ENCODE measurements at places on chromosomes 13 and 19.

- no peak overlapping the region for H3K27ac ChIP-seq
- DNase-seq, result no peak
- no peak overlapping the region for H3K4me3 ChIP-seq
Measured at GRCh38 chr19:40369797-40370196, 20.2 kb downstream of the HIPK4 start.

- no peaks in the 10 kb centered on the region for H3K27me3 ChIP-seq
- no peaks in the 10 kb centered on the region for H3K4me1 ChIP-seq
- DNase-seq, result no peak
- no peaks in the 10 kb centered on the region for H3K36me3 ChIP-seq
- H3K4me3 ChIP-seq, result no peak within 1 kb of the TSS
- no peak within 1 kb of the TSS for H3K27ac ChIP-seq
Measured at GRCh38 chr19:42594617-42595489, at the start of gene CEACAM8. CEACAM8 (minus strand) TSS chr19:42594924; CDS start chr19:42594828, 96 bp downstream.

- no peak overlapping the region for H3K4me3 ChIP-seq
- H3K27me3 ChIP-seq, result no peaks in the 10 kb centered on the region
- no peak for DNase-seq
- no peak overlapping the region for H3K27ac ChIP-seq
Measured at GRCh38 chr13:41203810-41204209, 9.4 kb upstream of the KBTBD7 start.

DNA sequence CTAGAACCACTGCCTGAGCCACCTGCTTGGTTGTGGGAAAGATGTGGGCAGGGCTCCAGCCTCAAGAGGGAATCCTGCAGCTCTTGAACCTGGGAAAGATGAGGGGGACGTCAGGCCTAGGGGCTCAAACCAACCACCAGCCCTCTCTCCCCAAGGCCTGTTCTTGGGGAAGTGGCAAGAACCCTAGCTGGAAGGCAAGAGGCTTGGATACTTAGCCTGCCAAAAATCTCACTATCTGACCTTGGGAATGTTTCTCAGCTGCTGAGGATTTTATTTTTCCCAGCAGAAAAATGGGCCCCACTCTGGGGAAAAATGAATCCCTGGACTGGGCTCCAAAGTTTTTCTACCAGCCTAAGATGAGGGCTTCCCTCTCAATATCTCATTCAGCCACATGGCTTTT is 4.6 kb downstream of the USHBP1 start:
- no peak for DNase-seq
- H3K27ac ChIP-seq, result no peak overlapping the region
- no peaks in the 10 kb centered on the region for H3K4me1 ChIP-seq
- H3K36me3 ChIP-seq, result no peaks in the 10 kb centered on the region
- H3K4me3 ChIP-seq, result no peak overlapping the region
- H3K27me3 ChIP-seq, result no peaks in the 10 kb centered on the region

GRCh38 chr19:18307271-18307681 is 15.6 kb downstream of the LSM4 start:
- H3K4me3 ChIP-seq, result no peak overlapping the region
- no peak overlapping the region for H3K27ac ChIP-seq
- no peak for DNase-seq
- H3K27me3 ChIP-seq, result no peaks in the 10 kb centered on the region
- peaks cover 2% of the 10 kb centered on the region for H3K36me3 ChIP-seq

DNA sequence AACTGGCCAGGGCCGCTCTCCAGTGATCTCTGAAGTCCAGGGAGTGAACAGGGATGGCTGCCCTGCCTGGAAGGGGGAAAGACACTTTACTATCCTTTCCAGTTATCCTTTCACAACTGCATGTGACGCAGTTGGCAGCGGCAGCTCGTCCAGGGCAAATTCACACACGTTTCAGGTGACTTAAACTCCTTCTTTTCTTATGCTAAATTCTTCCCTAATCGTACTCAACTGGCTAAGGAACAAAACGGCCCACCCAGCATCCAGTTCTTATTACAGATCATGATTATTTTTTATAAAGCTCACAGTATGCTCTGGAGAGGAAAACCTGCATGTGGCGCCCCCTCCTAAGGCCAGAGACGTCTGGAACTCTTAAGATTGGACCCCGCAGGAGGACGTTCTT is 767.1 kb downstream of the UQCRFS1 start:
- no peak overlapping the region for H3K4me3 ChIP-seq
- DNase-seq, result no peak
- H3K27ac ChIP-seq, result no peak overlapping the region
- H3K4me1 ChIP-seq, result no peaks in the 10 kb centered on the region
- H3K36me3 ChIP-seq, result no peaks in the 10 kb centered on the region
- peaks cover 2% of the 10 kb centered on the region for H3K27me3 ChIP-seq

All from astrocyte (in vitro differentiated cells and primary cell).